ENCODE measurements at places on chromosomes 4 and X.

DNA sequence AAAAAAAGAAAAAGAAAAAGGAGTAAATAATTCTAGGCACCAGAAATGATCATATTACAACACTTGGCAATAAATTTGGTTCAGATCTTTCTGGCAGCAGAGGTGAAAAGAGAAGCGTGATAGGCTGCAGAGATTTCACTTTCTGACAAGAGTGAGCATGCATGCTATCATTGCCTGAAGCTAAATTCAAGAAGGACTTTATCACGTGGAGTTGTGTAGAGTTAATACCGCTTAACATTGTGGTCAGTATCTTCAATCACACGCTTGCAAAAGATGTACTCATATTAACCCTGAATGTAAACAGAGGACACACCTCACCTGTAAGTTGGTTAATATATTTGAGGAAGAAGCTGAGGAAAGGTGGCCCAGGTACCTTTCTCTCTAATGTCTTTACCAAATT is 31.4 kb upstream of the RBPJ start:
- DNase-seq, result no peak

DNA sequence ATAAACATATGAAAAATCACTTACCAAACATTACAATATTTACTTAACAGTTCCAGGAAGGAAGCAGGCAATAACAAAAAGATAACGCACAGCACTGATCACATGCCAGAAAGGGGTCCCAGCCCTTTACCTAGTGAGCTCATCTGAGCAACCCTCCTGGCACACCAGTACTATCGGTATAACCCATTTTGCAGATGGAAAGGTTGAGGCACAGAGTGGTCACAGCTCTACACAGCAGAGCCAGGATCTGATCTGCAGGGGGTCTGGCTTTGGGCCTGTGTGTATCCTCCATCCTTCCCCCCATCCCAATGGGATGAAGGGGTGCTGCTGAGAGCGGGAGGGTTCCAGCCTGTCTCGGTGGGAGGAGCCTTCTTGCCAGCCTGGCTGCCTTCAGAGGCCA is 5.0 kb downstream of the NSG1 start:
- no peak for DNase-seq

DNA sequence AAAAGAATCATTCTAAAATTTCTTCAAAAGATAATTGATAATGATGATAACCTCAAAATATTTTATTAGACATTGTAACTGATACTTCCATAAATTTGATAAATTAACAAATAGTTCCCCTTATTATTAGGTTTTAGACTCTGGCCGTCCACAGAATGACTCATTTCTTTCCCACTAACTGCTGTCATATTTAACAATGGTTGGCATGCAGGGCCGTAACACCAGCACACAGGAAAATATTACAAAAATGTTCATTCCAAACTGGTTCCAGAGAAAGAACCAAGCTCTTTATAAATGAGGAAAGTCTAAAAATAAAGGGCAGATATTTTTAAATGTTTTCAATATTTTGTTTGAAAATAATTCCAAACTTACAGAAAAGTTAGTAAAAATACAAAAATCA is 28.2 kb downstream of the WDFY3 start:
- no peak for DNase-seq

- DNase-seq, result no peak
Measured at GRCh38 chr4:16240300-16240699, 14.0 kb upstream of the TAPT1 start.

GRCh38 chr4:24226667-24227066 is 336.8 kb upstream of the PPARGC1A start:
- DNase-seq, result no peak

DNA sequence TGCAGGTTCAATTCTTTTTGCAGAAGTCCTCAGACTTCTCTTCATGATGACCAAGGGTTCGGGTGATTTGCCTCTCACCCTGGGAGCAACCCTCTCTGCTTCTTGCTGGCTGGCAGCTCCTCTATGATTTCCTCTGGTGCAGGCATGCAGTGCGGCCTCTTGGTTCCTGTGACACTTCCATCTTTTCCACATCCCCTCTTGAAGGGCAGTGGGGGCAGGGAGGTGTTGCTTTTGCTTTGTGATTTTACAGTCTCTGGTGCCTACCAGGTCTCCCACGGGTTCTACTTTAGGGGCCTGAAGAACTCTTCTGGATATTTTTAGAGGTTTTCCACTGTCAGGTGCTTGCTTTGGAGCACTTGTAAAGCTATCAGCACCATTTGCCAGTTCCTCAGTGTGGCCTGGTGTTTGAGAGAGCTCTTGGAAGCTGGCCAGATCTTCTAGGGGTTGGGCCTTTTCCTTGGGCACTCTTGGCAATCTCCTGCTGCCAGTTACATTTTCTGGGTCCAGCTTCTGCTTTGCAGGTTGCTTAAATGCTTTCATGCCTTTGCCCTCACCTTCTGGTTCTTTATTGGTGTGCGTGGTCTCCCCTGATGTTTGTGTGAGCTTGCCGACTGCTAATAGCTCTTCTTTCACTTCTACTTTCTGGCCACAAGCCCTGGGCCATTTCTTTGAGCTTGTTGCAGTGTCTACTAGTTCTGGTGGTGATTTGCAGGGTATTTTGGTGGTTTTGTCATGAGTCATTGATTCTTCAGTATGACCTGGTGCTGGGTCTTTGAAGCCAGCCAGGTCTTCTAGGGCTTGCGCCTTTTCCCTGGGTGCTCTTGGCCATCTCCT is 11.5 kb upstream of the CHST7 start:
- peak; percentile 40 for DNase-seq

- DNase-seq, result no peak
Measured at GRCh38 chr4:42268824-42269223, 116.4 kb upstream of the BEND4 start.

GRCh38 chr4:180041576-180041975 is 2201.6 kb upstream of the TENM3 start:
- DNase-seq, result no peak

DNA sequence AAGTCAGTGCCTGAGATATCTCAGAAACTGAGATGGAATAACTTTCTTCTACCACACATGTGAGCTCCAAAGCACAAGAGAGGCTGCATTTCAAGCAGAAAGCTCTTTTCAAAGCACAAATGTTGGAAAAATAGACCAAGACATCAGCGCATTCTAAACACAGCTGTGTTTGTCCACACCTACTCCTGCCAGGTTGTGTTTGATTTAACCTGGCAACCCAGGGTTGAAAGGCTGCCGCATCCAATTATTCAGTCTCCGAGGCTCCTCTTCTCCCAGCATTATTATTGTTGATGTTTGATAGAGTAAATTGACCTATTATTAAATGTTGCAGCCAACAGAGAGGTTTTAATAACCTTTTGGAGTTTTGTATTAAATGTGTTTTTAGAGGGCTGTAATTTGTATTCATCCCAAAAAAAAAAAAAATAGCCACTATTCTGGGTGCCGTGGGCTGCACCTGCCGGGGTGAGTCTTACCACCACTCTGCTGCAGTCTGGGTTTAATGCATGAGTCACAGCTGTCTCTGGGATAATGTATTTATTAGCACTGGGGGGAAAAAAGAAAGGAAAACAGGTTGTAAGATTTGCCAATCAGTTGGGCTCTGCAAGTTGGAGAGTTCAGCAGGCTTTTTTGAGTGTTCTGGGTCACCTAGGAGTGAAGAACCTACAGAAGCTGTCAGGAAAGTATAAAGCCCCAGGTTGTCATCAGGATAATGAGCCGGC is 105.2 kb upstream of the NOCT start:
- DNase-seq, result no peak

DNA sequence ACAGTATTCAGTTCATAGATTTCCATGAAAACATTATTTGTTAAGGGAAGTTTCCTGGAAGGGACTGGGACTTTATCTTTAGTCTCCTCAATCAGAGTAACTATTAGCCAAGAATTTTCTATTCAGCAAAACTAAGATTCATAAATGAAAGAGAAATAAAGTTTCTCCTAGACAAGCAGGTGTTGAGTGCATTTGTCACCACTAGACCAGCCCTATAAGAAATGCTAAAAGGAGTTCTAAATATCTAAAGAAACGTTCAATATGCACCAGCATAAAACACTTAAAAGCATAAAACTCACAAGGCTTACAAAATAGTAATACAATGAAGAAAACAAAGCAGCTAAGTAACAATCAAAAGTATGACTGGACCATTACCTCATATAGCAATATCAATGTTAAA is 423.0 kb downstream of the TECRL start:
- DNase-seq, result no peak

GRCh38 chr4:38211885-38212284 is 251.7 kb downstream of the PTTG2 start:
- DNase-seq, result no peak

DNA sequence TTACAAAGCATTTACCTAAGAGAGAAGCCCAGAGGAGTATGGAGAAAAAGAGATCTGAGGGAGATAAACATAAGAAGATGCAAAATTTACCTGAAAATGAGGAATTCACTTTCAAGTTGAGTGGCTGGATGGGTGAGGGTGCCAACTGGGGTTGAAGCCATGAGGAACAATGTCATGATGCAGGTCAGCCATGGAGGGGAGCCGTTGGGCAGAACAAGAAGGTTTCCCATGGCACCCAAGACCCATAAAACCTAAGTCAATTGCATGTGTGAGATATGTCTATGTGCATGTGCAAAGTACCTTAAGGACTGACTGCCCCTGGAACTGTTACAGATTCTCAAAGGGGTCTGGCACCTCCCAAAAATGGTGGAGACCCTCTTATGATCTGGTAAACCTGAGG is 46.6 kb upstream of the PRRG1 start:
- DNase-seq, result no peak

GRCh38 chr4:23630110-23630509 is 259.7 kb downstream of the PPARGC1A start:
- DNase-seq, result no peak

GRCh38 chr4:81521708-81522107 is 50.0 kb upstream of the RASGEF1B start:
- no peak for DNase-seq

GRCh38 chr4:180634306-180634705 is 1608.9 kb upstream of the TENM3 start:
- DNase-seq, result no peak

GRCh38 chr4:89957046-89957926 is 62.6 kb downstream of the MMRN1 start:
- peak; percentile 19 for DNase-seq

- DNase-seq, result no peak
Measured at GRCh38 chr4:83043801-83044407, 8.9 kb downstream of the COPS4 start.

GRCh38 chr4:110480031-110480549 is 4.1 kb downstream of the ENPEP start:
- no peak for DNase-seq

DNA sequence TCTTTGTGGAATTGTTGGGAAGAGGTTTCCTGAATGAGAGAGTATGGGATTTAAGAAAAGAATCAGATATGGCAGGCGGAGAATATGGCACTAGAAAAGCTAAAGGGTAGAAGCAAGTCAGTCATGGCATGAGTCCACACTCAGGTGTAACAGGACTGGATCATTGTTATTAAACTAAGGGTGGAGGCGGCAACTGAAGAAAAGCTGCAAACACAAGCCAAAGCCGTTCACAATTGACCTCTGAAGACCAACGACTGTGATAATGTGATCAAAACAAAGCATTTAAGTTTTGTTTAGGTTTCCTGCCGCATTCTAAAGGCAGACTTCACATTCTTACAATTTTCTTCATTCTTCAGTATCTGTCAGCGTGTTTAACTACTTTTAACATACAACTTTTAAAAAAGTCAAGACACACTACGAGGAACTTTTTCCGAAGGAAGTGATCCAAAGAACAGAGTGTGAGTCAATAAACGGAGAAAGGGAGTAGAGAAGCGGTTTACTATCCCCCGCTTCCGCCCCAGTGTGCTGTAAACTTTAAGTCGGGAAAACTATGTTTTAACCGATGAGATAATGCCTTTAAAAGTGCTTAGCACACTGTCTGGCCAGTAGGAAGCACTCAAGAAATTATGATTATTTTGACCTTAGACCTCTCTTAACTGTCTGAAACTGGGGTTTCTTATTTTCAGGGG is 909 bp upstream of the SLAIN2 start:
- peak; percentile 13 for DNase-seq
